ENCODE measurements at places on chromosomes 4 and X. TPM values are rescaled to one million over a fixed set of nuclear protein-coding genes. Genes with fewer than 3 reads are reported as not detected.

GRCh38 chrX:150465881-150466775, 102.3 kb upstream of the MTM1 start:
- DNase-seq: no peak

DNA sequence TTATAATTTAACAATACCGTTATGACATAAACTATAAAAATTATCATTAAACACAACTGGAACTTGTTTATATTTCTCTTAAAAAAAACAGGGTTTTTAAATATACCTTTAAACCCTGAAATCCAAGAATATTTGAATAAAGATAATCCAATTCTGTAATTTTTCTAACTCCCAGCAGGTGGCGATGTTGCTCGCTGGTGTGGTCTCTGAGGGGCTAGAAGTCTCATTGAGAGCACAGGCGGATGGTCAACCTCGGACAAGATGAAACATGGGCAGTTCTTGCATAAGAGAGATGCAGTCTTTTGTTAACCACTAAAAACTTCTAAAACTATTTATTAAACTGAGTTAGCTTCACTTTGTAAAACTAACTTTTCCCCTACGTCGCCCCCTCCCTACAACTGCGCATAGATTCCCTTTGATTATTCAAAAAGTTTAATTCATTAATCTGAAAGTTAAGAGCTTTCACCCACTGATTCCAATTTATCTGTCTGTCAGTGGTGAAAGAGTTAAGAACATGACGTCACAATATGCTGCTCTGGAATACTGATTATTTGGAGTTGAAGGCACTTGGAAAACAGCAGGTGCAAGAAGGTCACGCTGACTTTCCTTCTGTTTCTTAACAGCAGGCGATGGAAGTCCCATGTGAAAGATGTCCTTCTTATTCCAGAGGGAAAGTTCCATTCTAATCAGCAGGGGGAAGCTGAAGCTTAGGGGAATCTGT, 29.5 kb downstream of the DMP1 start:
- peak; percentile 35 for DNase-seq

DNA sequence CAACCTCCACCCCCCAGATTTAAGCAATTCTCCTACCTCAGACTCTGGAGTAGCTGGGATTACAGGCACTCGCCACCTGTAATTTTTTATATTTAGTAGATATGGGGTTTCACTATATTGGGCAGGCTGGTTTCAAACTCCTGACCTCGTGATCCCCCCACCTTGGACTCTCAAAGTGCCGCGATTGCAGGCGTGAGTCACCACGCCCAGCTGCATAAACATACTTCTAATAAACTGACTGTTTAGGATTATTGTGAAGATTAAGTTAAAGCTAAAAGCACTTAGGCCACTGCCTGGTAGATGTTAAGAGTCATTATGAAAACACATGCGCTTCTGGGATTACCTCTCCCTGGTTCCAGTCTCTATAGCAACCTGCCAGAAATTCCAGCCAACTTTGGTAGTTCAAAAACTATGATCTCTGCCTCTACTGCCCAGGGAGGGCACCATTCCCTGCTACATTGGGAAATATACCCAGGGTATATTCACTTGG, 30.2 kb upstream of the GRIA3 start:
- DNase-seq: no peak

- DNase-seq: no peak
These were observed 222.1 kb downstream of the LDB2 start for GRCh38 chr4:16676230-16676770.

- DNase-seq: no peak
These were observed 77.5 kb downstream of the IRF2 start for GRCh38 chr4:184396570-184397515.

DNA sequence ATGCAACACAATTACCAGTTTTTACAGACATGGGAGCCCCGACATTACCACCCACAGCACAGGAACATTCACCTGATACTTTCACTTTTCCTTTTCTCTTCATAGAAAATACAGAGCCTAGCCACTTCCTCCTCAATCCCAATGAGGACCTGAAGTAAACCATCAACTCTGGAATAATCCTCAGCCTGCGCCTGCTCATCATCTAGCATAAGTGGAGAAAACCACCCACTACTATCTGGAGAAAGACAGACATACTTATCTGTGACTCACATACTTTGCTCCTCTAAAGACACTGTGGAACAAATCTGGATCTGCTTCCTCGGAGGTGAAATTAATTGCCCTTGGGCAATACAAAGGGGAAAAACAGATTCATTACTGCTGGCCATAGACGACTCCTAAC, 47.8 kb downstream of the ZCCHC13 start:
- no peak for DNase-seq

GRCh38 chr4:143514497-143514896, 995 bp downstream of the SMARCA5 start:
- DNase-seq: peak; percentile 23

DNA sequence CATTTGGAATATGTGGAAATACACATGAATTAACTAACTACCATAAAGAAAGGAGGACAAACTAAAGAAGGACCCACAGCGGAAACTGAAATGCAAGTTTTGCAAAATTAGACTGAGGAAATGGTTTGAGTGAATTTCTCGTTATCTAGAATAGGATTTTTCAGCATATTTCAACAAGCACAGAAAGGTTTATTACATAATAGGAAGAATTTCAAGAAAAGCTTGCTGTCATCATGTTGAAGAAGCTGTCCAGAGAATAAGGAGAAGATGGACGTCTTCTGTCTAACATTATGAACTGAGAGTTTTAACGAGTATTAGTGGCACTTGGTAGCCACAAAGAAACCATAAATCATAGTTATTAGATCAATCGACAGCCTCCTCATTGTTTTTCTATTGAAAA, 45.0 kb downstream of the TEC start:
- no peak for DNase-seq

DNA sequence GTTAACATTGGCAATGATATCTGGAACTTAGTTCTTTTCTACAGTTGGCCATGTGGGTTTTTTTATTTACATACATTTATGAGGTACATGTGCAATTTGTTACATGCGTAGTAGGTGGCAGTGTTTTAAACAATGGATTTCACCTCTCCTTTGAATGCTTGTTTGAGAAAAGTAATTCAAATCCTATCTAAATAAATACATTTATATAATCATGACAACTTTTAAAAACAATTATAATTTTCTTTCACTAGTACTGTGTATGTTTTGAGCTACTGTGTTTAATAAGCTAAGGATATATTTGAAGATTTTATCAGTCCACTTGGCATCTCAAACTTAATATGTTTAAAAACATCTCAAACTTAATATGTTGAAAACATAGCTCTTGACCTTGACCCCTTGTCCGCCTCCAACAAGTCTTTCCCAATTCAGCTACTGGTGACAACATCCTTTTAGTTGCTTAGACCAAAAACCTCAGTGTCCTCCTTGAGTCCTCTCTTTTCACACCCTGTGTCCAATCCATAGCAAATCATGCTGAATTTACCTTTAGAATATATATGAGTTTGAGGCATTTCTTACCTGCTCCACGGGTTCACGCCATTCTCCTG, 14.5 kb downstream of the GUCY1B1 start:
- DNase-seq: no peak

GRCh38 chrX:8138252-8138651, 32.8 kb downstream of the VCX2 start:
- no peak for DNase-seq

BEX2 gene
- 36.7 TPM for total RNA-seq

PPEF2 gene
- total RNA-seq: not detected

TMPRSS11B gene
- total RNA-seq: not detected

GPR82 gene
- total RNA-seq: not detected

XK gene
- total RNA-seq: not detected

GRPR gene
- not detected for total RNA-seq

CCDC158 gene
- not detected for total RNA-seq

MAP3K15 gene
- 0.70 TPM for total RNA-seq

GRIA3 gene
- total RNA-seq: not detected
